HCEC 1CT (cell line): ENCODE measurements at places on chromosomes 2 and 18.

- no peak for DNase-seq
These were observed 80.3 kb downstream of the SPOPL start for GRCh38 chr2:138581909-138582308.

DNA sequence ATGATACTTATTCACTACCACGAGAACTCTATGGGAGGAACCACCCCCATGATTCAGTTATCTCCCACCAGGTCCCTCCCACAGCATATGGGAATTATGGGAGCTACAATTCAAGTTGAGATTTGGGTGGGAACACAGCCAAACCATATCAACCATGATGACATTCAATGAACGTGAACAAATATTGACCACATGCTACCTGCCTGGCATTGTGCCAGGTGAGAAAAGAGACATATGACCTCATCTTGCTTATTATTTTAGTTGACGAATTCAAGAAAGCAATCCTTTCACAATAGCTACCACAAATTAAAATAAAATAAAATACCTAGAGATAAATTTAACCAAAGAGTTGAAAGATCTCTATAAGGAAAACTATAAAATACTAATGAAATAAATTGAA lies 286.5 kb upstream of the CRIM1 start:
- DNase-seq = no peak

- no peak for DNase-seq
These were observed 122.3 kb downstream of the PLCL1 start for GRCh38 chr2:197926673-197927072.

DNA sequence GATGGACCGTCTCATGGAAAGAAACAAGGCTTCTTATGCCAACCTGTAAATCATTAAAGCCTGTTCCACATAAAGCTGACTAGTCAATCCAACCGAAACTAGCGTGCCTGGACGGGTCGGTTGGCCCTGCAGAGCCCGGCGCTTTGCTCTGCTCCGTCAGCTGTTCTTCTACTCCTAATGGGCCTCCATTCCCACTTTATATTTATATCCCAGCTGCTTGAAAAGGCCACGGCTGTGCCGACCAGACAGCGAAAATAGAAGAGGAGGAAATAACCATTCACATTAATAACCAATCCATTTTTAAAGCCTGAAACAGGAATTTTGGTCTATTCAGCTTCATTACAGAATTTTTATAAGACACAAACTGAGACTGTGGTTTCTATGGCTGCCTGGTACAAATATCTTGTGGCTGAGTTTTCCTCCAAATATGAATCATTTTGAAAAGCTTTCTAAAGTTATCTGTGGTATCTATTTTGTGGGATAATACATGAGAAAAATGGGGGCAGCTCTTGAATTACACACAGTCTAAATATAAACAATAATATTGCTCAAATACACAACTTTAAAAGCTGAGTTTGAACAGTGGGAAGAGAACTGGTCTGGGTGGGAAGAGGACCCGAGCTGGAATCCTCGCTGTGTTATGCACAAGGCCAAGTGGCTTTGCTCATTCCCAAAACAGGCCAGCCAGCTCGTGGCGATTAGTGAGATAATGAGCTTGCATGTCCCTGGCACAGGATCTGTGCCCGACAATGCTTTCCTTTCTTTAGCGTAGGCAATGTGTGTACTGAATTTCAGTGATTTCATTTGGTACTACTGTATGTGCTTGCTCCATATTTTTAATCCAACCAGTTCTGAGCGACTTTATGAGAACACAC lies 10.5 kb upstream of the FAM124B start:
- peak; percentile 55 for DNase-seq

- peak; percentile 27 for DNase-seq
These were observed 49.5 kb downstream of the C2orf42 start for GRCh38 chr2:70141212-70141901.

DNA sequence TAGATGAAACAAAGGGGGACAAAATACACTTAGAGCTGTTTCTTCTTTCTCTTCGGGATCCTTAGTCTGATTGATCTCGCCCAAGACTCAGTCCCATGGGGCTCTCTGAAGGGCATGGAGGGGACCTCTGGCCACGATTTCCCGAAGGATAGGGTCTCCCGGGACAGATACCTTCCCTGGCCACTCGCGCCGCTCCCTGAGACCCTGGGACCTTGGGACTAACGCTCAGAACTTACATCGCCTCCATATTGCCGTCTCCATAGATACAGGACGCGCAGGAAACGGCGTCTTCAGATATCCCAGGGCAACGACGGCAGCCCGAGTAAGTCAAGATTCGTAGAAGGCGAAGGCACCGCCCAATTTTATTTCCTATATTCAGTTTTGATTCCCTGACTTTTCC lies at the start of gene CFAP65:
Gene CFAP65, minus strand, starts transcription at position 265 of the 400 bp plus-strand sequence. CDS start 2,468 bp downstream, outside the sequence.
- DNase-seq = peak; percentile 48

GRCh38 chr2:240780023-240780700 lies 39.9 kb downstream of the KIF1A start:
- no peak for DNase-seq

DNA sequence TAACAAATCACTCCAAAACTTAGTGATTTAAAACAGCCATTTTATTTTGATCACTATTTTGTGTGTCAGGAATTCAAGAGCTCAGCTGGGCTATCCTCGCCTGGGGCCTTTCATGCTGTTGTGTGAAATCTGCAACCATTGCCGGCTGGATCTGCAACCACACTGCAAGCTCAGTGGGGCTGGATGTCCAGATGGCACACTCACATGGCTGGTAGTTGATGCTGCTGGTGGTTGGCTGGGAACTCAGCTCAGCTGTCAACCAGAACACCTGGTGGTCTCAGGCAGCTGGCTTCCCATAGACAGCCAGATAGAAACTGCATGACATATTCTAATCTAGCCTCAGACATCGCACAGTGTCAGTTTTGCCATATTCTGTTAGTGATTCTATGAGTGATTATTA lies 30.6 kb upstream of the AP1S3 start:
- DNase-seq = no peak

DNA sequence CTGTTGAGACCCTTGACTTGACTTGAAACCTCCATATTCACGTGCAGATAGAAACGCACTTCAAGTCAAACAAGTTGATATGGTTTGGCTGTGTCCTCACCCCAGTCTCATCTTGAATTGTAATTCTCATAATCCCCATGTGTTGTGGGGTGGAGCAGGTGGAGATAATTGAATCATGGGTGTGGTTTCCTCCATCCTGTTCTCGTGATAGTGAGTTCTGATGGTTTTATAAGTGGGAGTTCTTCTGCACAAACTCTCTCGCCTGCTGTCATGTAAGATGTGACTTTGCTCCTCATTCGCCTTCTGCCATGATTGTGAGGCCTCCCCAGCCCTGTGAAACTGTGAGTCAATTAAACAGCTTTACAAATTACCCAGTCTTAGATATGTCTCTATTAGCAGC lies 21.4 kb downstream of the SLC3A1 start:
- DNase-seq = no peak

- DNase-seq = no peak
These were observed 52.5 kb downstream of the SDC1 start for GRCh38 chr2:20172273-20173055.

DNA sequence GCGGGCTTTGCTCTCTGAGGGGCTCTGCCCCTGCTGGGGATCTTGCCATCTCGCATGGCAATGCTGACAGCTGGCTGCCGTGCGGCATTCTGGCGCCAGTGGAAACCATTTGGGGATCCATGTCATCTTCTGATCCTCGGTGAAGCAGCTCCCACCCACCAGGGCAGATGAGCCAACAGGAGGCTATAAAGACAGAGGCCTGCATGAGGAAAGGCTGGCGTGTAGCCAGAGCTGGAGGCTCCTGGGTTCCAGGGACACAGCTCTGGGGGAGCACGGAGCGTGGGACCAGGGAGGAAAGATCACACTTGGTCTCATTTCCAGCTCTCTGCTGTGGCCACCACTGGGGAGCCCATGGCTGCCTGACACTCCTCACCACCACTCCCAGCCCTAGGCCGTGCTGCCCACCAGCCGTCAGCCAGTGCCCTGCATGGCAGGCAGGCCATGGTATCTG lies 145.8 kb downstream of the ZFP36L2 start:
- DNase-seq = no peak

GRCh38 chr18:79519751-79520477 lies 124.2 kb downstream of the NFATC1 start:
- no peak for DNase-seq

DNA sequence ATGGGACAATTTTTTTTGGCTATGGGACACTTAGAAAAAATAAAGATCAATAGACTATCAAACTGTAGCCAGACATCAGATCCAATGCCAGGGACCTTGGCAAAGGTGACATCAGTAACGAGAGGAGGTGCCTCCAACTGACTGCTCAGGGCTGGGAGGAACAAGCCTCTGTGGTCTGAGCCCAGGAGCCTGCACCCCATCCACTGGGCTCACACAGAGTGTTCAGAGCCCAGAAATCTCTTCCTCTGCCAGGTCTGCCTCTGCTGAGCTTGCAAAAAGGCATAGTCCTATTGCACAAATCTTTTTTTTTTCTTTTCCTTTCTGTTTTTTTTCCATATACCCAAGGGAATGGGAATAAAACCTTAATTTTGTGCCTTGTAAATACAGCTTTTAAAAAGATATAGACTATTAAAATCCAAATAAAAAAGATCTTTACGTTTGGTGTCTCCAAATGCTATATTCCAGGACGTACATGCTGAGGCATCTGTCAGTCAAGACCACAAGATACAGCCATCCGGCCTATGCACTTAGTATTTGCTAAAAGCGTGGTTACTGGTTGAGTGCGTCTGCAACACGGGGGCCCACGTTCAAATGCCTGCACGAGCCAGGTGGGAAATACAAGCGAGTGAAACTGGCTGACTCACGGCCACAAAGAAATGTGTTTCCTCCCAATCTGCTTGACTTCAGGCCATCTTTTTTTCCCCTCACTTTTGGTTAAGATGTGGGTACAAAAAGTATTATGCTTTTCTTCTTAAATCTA lies 7.8 kb upstream of the ARHGAP25 start:
- DNase-seq = no peak
